ENCODE measurements at places on chromosomes 7 and 10.

GRCh38 chr7:132029369-132030085, 473.1 kb upstream of the PODXL start:
- no peak for DNase-seq

DNA sequence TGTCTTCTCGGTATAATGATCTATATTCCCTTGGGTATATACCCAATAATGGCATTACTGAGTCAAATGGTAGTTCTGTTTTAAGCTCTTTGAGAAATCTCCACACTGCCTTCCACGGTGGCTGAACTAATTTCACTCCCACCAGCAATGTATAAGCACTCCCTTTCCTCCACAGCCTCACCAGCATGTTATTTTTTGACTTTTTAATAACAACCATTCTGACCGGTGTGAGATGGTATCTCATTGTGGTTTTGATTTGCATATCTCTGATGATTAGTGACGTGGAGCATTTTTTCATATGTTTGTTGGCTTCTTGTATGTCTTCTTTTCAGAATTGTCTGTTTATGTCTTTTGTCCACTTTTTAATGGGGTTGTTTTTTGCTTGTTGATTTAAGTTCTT, 33.6 kb downstream of the KIAA1217 start:
- DNase-seq = no peak

DNA sequence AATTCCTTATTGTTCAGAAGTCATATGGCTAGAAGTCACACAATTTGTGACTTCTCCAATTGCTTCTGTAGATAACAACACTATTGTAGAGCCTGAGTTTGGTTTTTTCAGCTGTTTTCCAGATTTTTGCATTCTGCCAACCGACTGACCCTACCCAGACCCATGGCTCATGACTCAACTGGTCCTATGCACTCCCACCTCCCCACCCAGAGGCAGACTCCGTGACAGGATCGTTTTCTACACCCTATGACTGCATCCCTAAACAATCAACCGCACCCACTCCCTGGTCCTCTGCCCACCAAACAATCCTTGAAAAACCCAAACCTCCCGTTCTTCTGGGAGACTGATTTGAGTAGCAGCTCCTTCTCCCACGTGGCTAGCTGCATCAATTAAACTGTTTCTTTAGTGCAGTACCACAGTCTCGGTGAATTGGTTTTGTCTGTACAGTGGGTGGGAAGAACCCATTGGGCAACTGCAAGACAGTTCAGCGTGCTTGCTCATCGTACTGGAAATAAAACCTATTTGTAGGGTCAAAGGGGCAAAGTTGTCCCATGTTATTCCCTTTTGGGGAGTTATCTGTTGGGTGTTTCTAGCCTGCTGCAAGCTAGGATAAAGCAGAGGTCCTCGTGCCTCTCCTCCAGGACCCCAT, 150.3 kb upstream of the FAM20C start:
- DNase-seq = no peak

- no peak for DNase-seq
Observed at GRCh38 chr7:156845379-156846101, 47.4 kb downstream of the LMBR1 start.

GRCh38 chr10:26982058-26982457, 118.2 kb downstream of the ANKRD26 start:
- DNase-seq = no peak

DNA sequence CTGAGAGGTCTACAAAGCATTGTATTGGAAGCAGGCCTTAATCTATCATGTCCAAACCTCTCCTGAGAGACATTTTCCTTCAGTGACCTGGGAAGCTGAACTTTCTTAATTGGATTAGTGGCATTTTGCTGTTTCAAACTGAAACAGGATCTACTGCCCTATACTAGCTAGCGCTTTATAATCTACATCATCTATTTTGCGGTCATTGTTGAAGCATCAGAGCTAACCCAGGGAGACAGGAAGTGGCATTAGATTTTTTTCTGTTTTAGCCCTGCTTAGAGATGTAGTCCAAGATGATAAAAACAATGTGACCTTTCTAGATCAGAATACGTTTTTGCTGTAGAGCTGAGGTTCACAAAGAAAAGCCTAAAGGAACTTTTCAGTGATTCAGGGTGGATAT, 147.4 kb upstream of the AGR3 start:
- no peak for DNase-seq

All from activated CD8-positive, alpha-beta memory T cell treated with anti-CD3 and anti-CD28 coated beads for 48 hours (primary cell).